ENCODE measurements at places on chromosomes 5 and 9.
A peak's percentile ranks its signal among the peaks of the same experiment; 100 is the strongest.

DNA sequence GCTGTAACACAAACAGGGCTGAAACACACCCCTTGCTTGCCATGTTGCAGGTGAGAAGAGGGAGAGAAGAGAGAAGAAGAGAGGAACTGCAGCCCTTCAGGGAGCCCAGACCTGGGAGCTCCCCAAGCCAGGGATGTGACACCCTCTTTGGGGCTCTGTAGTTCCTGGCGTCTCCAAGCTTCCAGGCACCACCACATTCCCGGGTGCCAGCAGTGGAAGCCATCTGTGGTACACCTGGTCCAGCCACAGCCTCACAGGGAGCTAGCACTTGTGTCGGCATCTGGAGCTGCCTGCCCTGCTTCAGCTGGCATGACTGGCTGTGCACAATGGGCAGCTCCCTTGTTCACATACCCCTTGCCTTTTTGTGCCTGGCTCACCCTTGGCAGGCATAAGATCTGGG is 182.1 kb downstream of the DEPDC1B start:
- DNase-seq: peak; percentile 44

DNA sequence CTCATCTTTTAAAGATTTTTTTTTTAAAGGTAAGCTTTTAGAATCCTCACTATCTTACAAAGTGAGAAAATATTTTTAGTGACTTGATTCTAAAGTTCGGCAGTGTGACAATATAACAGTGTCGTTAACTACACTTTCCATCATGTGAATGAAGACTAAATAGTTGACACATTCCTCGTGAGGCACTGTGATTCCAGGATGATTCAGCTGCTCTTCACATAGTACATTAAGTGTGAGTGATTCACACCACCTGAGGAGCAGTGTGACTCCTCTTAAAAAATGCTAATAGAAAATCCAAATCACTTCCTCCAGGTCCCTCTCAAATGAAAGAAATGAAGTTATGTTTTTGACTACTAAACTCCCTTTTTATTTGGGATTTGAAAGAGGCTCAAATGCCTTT is 589.5 kb downstream of the GABRG2 start:
- no peak for DNase-seq

- DNase-seq: no peak
Observed at GRCh38 chr5:12399868-12400267, 495.6 kb upstream of the CTNND2 start.

GRCh38 chr5:33470544-33470943 is 29.8 kb downstream of the TARS1 start:
- DNase-seq: no peak

DNA sequence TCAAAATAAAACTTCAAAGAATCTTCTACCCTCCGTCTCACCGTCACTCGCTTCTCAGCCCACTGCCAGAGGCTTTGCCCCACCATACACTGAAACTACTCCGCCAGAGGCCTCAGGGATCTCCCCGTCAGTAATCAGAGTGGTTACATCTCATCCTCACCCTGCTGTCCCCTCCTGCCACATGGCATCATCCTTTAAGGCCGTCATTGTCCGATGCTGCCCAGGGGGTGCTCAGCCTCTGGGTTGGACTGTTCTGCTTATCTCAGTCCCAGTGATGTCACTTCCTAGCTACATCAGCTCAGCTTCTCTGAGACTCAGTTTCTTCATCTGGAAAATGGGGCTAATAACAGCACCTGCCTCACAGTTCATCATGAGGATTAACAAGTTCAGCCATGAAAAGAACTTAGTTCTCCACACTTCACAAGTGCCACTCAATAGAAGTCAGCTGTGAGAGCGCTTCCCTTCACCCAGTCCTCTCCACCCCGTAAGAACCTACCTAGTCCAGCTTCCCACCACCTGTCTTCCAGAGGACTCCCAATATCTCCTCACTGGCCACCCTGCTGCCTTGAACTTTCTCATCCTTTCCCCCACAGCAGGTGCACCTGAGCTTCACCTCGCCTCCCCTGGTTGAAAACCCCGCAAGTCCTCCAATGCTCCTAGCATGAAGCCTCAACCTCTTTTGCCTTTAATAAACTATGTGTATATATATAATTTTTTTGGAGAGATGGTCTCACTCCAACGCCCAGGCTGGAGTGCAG is 2.8 kb upstream of the IL3 start:
- peak; percentile 23 for DNase-seq

- DNase-seq: peak; percentile 35
Observed at GRCh38 chr5:106205916-106206571, 1464.7 kb downstream of the EFNA5 start.

DNA sequence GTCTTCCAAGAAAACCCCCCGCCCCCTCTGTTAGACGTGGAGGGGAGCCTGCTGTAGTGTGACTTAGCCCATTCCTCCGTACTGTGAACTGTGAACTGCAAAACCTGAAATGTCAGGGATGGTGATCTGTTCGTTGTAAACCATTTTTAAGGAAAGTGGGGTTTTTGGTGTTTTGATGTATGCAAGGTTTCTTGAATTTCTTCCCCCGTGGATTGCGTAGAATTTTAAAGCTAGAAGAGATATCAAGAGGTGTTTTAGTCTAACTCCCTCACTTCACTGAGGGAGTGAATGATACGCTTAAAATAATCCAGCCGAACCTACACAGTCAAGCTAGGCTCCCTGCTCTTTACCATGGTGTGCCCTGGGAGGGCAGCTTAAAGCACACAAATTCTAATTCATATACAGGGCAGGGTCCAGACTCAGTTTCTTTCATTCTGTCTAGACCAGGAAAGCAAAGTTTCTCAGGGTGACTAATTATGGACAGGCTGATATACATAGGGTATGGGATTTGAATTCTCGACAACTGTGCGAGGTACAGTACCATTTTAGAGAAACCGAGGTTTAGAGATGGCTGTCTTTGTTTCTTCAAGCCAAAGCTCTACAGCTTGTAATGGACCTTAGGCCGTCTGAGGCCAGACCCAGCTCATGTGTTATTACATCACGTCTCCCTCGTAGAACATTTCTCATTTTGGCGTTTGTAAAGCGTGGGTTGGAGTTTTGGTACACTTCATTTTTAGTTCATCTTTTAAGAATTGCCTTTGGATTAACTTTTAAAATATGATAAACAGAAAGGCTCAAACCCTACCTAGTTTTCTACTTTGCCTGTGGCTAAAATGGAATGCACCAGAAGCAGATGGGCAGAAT is 2.7 kb downstream of the PTGER4 start:
- no peak for DNase-seq

DNA sequence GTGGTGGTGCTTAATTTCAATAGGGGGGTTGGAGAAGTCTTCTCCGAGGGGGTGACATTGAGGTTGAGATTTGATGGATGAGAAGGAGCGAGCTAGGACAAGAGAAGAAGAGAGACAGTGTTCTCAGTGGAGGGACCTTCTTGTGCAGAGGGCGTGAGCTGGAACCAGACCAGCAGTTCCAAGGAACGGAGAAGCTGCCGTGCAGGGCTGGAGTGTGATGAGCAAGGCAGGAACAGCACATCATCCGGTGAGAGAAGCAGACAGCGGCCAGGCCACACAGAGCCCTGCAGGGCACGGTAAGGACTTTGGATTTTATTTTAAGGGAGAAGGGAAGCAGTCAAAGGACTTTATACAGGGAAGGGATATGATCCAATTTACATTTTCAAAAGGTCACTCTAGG is 206.9 kb downstream of the MELK start:
- no peak for DNase-seq

DNA sequence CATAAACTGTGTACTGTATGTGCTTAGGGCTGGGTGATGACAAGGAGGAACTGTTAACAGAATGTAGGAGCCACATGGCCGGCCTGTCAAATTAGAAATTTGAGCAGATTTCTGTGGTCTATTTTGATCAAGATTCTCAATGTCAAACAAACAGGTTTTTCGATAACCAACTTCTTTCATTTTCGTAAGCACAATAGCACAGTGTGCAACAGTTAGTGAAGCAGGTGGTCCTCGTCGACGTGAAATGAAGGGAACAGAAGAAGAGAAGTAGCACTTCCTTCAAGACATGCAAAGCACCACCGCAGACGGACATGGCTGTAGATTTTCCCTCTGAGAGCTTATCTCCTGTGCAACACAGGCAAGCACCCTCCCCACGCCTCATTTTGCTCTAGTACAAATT is 252.1 kb downstream of the CRB2 start:
- DNase-seq: no peak
